Hematopoietic multipotent progenitor cell treated with erythropoietin and hydrocortisone succinate and interleukin-3 and kit ligand, for 6 days (in vitro differentiated cells): ENCODE measurements at places on chromosomes 4 and X.

GRCh38 chr4:38860788-38861424 lies 4.3 kb upstream of the TLR6 start:
- DNase-seq: peak; percentile 87

GRCh38 chr4:61614231-61614630 lies 414.1 kb downstream of the ADGRL3 start:
- DNase-seq: no peak

DNA sequence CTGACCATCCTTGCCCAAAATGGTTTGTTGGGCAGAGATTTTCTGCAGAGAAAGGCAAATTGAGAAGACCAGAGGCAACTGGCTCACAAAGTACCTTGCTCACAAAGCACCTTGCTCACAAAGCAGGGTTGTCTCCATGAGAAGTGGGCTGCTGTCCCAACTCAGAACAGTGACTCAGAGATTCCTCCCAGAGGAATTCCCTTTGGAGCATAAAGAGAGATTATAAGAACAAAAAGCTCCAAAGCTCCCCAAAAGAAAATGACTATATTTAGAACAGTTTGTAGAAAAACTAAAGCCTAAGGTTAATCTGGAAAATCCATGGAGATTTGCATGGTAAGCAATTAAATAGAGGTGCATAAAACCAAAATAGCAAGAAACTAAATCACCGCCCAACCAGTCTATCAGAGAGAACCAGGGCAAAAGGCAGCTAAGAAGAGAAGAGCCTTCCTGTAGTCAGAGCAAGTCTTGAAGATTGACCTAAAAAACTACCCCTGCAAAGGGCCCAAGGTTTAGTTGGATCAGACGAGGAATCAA lies 731.4 kb downstream of the FAT4 start:
- no peak for DNase-seq

DNA sequence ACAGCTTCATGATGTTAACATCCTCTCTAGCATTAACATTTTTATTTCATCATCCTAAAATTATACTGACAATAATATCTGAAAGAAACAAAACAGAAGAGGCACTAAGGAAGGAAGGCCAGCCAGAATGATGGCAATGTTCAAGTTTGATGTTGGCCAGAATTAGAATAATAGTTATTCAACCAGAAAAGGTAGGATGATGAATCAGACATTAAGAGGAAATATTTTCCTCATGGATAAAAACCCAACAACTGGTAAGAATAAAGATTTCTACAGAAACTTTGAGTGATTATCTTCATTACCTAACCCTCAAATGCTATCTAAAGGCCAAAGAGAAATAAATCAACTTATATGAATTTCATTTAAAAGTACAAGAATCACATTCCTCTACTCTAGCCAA lies 105.2 kb downstream of the PDE5A start:
- DNase-seq: no peak

DNA sequence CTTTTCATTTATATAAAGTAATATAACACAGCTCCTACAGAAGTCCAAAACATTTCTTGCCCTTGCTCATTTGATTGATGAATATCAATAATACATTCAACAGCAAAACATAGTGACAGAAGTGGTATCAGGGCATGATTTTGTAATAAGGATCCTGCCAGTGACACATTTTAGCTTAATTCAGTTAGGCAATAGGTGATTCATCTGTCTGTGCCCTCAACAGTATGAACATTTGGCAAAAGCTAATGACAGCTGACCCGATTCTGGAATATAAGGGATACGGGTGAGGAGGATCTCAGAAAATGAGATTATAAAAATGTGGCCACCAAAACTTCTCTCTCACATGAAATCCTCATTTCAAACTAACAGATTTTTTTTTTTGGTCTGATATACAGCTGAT lies 294.0 kb downstream of the CAMK2D start:
- no peak for DNase-seq

DNA sequence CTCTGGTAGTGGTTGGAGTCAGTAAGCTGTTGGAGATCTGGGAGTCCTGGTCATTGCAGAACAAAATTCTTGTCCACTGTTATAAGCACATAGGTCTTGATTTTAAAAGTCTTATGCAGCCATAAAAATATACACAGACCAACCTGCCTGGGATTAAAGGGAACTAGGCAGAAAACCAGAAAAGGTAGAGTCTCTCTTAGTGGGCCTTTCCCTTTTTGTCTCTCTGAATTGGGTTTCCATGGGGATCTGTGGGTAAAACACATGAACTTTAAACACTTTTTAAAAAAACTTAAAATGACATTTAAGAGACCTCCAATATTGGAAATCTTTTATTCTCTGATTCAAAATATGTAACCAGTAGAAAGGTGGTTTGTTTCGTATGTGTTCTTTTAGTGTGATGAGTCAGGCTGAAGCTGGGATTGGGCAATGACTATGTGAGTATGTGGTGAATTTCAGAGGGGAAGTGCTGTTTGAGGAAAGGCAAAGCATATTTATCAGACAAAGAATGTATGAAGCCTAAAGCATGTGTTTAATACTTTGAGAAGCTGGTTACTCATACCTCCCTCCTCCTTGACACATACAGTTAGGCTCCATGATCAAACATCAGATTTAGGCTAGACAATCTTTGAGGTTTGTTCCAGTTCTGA lies 29.6 kb downstream of the SLC16A2 start:
- DNase-seq: peak; percentile 45

- no peak for DNase-seq
These were observed 349.4 kb downstream of the ARHGAP24 start for GRCh38 chr4:85824166-85824945.

DNA sequence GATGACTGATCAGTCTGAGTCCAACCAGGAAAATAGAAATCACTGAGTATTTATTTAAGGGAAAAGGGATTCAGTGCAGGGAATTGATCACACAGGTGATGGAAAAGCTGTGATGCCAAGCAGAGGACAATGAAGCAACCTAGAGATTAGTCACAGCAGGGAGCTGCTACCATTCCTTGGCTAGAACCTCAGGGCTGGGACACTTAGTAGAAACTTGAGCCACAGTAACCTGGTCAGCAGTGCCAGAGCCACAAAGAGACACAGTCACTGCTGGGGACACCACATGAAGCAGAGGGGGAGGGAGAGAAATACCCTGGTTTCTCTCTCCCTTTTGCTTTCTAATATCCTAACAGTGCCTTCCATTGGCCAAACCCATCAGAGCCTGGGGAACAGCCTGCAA lies 38.7 kb downstream of the RTL9 start:
- DNase-seq: no peak

DNA sequence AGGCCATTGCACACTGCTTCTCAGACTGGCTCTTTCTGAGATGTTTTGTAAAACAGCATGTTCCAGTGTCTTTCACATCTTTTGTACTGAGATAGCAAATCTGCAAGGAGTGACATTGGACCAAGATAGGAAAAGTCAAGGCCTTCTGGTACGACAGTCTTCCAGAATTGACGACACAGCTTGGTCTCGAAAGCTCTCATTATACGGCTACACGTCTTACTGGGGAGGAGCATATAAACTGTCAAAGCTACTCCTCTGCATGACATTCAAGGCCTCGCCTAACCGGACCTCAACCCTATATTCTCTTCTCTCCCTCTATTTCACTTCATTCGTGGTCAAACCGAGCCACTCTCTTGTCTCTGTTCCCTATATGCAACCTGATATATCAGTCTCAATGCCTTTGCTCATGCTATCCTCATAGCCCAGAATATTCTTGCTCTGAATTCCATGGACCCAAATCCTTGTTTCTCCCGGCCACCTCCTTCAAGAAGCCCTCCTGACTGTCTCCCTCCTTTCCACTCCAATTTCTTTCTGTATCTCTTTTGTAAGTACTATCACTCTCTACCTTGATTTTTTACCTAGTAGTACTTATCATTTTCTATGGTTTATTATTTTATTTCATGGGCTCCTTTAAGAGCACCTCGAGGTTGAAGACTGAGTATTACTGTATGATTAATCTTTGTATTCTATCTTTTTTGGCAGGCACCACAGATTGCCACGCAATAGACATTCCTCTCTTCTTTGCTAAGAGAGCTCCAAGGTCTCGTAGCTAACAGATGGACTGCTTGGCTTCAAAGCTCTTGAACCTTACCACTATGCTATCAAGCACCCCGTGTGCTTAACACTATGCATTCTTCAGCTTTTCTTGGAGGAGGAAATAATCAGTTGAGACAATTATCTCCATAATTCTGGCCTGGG lies 35.1 kb downstream of the RBM47 start:
- no peak for DNase-seq

DNA sequence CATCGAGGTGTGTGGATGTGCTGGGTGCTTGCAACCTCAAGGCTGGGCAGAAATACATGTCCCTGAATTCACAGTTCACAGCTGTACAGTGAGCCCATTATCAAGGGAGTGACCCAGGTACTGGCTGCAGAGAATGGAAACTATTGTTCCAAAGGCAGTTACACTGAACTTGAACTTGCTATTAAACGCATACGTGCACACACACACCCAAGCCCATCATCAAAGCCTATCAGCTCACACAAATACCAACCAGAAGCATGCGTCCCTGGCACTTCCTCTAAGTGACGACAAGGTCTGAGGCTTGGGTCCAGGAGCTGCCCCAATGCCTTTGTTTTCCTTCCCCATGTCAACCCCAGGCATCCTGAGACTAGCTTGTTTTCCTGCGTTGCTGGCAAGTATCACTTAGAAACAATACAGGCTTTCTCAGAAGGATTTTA lies 88.6 kb downstream of the IRF2 start:
- DNase-seq: peak; percentile 56

DNA sequence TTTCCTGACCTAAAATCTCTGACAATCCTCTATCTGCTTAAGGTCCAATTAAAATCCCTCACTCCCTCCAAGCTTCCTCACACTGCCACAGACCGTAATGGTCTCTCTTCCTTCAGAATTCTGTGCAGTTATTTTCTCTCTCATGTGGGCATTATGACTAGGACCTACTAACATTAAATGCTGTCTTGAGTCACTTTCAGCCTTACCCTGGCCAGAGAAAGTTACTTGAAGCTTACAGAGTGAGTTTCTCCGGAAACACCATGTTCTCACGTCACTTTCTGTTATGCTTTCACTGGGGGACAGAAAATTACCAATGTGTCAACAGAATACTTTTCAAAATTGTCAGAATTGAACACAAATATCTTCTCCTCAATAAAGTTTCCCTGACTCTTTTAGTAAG lies 271.8 kb downstream of the INPP4B start:
- DNase-seq: no peak

DNA sequence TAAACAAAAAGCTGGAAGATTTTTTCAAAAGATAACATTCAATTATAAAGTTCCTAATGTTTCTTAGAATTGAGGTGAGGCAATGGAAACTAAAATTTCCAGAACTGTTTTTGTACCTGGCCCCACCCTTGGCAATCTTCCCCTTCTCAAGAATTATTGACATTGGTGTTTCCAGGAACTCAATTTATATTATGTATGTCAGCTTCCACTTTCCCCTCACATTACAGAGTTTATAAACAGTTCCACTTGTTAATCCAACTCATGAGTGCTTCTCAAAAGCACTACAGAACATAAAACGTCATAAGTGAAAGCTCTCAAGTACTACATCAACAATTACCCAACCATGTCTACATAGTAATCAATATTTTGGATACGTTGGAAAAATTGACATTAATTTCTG lies 107.4 kb downstream of the FAM13A start:
- DNase-seq: no peak

- peak; percentile 4 for DNase-seq
These were observed 309.5 kb upstream of the FMR1 start for GRCh38 chrX:147602176-147602696.

- DNase-seq: no peak
These were observed 41.2 kb downstream of the RASL11B start for GRCh38 chr4:52903273-52903672.
